Amygdala (tissue), 56 donors: ENCODE measurements at places on chromosomes 1 and 21.

DNA sequence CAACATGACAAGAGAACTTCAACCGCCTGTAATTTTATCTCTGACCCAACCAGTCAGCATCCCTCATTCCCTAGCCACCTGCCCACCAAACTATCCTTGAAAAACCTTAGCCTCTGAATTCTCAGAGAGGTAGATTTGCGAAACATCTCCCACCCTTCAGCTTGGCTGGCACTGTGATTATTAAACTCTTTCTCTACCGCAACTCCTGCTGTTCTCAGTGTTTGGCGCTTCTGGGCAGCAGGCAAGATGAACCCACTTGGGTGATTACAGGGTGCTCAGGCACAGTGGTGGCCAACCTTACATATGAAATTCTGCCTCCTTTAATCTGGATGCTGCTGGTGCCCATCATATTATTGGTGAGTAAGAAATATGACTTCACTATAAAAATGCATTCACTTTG, 22.1 kb downstream of the CCDC190 start:
- DNase-seq: no peak

DNA sequence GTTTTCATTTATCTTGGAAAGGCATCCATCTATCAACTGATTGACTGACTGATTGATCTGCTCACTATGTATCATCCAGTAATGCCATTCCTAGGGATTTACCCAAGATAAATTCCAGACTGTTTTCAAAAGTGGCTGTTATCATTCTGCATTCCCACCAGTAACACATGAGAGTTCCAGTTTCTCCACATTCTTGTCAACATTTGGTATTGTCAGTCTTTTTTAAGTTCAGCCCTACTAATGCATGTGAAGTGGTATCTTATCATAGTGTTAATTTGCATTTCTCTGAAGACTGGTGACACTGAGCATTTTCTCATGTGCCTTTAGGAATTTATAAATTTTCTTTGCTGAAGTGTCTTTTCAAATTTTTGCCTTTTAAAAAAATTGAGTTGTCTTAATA, 99.6 kb downstream of the SIM2 start:
- DNase-seq: no peak

DNA sequence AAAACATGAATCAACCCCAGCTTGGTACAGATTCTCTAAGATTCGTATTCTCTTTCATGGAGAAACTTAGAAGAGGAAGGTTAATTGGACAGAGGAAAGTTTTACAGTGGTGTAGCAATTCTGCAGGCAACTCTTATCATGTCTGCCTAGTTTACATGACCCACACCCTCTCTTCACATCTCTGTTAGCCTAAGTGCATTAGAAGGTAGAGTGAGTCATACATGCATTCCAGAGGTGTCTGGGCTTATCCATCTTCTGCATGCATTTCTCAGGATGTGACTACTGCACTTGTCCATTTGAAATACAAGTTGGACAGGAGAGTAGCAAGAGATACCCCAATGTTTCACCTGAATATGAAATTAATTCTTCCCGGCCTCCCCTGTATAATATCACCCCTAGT, 578.4 kb upstream of the NCAM2 start:
- no peak for DNase-seq

DNA sequence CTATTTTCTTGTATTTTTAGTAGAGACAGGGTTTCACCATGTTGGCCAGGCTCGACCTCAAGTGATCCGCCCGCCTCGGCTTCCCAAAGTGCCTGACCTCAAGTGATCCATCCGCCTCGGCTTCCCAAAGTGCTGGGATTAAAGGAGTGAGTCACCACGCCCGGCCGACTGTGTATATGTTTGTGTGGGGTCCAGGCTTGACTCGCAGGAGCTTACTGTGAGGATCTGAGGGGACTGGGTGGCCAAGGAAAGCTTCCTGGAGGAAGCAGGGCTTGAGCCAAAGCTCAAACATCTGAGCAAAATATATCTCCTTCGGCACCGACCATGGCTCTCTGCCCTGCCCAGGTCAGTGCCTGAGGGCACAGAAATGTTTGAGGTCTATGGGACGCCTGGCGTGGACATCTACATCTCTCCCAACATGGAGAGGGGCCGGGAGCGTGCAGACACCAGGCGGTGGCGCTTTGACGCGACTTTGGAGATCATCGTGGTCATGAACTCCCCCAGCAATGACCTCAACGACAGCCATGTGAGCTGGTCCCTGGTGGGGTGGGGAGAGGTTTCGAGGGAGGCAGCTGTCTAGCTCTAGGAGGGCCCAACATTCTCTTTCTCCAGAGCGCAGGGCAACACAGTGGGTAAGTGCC, 10.5 kb downstream of the PADI3 start:
- no peak for DNase-seq

- no peak for DNase-seq
Observed at GRCh38 chr1:47738560-47739182, 258.5 kb downstream of the TRABD2B start.

GRCh38 chr21:27721675-27722074, 754.8 kb upstream of the ADAMTS5 start:
- no peak for DNase-seq

DNA sequence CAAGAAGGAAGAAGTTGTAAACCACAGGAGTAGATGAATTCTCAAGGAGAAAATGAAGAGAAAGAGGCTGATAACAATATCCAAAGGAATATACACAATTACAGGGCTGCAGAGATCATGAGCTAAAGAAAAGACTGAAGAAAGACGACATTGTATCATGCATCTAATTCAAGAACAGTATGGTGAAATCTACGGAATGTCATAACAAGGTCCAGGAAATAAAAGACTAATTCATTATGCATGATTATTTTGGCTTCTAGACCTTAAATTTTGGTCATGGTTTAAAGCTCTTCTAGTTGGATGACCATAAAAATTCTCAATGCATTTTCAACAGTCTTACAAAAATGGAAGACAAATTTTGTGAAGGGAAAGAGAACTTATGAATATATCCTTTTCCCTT, 71.7 kb downstream of the SH3GLB1 start:
- DNase-seq: no peak

GRCh38 chr1:170620164-170620563, 43.8 kb upstream of the PRRX1 start:
- DNase-seq: no peak

- DNase-seq: no peak
Observed at GRCh38 chr1:4626061-4626460, 28.3 kb upstream of the AJAP1 start.

DNA sequence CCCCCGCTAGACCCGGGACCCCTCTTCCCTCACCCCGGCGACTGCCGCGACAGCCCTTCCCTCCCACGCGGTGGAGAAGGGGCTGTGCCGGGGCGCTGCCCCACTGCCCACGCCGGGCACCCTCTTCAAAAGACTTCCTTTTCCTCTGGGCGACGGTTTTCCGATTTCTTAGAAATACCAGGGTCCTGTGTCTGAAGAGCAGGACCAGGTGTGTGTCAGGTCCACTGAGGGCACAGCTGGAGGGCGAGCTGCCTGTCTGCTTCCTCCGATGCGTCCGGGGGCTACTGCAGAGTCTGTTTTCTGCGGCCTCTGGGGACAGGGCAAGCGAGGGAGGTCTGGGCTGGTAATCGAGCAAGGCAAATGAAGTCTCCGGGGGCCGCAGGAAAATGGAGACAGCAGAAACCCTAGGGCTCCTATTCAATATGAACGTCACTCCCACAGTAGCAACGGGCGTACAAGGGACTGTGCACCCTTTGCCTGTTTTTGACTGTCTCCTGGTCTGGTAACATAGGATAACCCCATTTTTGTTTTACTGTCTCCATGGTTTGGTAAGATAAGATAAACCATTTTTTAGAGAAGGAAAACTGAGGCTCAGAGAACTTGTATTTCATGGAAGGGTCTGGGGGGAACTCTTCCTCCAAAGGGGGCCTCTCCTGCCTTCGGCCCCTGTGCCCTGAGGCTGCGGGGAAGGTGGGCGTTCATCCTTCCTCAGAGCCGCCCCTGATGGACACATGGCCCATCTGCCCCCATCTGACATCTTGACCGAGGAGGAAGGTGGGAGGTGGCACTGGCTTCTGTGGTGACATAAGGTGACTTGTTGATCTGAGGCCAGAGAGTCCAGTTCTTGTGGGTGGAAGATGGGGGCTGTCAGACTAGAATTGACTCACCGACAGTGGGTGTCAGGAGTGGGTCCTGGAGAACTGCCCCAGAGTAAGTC, 970 bp downstream of the TNFRSF1B start:
- no peak for DNase-seq

DNA sequence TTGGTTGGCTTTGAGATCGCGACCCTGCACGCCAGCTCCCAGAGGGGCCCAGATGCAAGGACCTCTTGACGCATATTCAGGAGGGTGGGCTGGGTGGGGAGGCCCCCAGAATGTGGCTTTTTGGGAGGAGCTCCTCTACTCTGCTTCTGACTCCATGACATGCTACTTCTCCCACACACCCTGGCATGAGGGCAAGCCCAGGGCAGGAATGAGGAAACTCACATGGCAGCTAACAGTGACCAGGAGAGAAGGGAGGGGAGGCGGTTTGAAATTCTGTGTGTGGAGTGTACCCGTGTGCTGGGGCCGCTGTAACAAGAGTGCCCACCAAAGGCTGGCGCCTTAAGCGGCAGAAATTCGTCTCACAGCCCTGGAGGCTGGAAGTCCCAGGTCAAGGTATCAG, 61.3 kb upstream of the GPR153 start:
- no peak for DNase-seq

- DNase-seq: no peak
Observed at GRCh38 chr1:22754106-22754768, 43.6 kb downstream of the EPHB2 start.

- DNase-seq: no peak
Observed at GRCh38 chr1:192732787-192733186, 76.1 kb upstream of the RGS2 start.

- DNase-seq: no peak
Observed at GRCh38 chr1:228087771-228088251, 5.3 kb downstream of the ARF1 start.

- DNase-seq: no peak
Observed at GRCh38 chr1:61186753-61187152, 104.4 kb downstream of the NFIA start.

- no peak for DNase-seq
Observed at GRCh38 chr1:3195966-3196515, 127.0 kb downstream of the PRDM16 start.

DNA sequence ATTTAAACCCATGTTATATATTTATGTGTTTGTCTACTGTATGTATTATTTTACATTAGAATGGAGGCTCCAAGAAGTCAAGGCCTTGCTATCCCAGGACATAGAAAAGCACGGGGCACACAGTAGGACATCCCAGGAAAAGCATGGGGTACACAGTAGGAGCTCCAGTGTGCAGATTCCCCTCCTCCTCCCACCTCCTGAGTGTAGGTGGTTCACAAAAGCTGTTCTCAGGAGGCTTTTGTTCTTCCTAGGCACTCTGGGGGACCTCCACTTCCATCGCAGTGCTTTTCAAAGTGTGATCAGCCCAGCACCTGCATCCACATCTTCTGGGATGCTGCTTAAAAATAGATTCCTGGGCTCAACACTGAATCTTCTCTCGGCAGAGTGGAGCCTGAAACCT, 30.8 kb upstream of the VTCN1 start:
- no peak for DNase-seq

GRCh38 chr1:228156941-228157728, 7.4 kb downstream of the GJC2 start:
- no peak for DNase-seq

DNA sequence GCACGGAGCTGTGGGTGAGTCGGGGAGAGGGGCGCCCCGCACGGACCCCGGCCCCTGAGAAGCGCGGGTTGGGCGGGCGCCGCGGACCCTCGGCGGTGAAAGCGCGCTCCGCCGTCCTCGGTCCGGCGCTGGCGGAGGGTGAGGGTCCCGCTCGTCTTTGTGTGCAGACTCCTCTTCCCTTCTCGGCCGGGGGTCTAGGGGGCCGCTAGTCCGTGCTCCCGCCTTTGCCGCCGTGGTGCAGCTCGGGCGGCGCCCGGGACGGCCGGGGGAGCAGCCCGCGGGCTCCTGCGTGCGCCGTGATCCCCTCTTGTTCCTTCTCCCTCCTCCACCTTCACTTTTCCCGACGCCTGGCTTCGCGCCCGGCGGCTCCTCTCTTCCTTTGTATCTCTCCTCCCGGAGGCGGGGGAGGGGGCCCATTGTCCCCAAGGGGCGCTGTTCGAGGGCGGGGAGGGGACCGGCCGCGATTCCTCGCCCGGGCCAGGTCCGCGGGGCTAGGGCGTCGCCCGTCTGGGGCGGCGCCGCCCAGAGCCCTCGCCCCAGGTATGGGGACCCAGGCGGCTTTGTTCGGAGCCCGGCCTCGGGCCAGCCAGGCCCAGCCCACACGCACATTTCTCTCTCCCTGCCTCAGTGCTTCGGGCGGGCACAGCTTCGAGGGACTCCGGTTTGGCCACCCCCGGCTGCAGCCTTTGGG, 519 bp downstream of the FNBP1L start:
- DNase-seq: peak; percentile 6

DNA sequence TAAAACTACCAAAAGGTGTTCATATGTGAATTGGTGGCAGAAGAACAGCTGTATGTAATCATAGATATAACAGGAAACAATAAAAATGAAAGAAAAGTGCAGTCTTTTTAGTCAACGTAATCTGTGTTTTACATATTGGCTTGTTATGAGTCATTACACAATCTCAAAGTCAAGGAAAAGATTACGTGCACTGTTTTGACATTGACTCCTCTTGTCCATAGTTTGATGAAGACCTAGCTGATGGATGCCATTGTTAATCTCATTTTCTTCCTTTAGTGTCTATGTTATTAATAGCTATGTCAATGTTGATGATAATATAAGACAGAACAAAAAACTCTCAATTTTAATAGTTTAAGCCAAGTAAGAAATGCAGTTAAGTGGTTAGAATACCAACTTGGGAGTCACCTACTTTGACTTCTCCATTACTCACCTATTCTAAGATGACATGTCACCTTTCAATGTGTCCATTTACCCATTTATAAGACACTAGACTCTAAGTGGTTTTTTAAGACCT, 84.5 kb upstream of the SAMSN1 start:
- DNase-seq: no peak
